Pons (tissue), 1 donor: ENCODE measurements at places on chromosomes 4 and X.

DNA sequence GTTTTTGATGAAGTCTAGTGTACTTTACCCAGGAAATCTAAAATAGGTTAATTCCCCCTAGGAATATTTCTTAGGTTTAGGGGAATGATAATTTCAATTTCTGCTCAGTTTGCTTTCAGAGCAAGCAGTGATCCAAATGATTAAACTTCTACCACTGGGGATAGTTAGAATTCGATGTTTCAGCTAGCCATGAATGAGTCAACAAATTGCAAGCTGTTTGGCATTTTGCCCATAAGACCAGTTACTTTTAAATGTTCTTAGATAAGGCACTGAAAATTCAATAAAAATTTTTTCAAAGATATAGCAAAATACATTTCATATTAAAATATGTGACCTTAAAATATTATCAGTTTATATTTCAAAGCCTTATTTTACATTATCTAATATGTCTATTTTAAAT is 993.6 kb downstream of the ARAP2 start:
- DNase-seq, result no peak

DNA sequence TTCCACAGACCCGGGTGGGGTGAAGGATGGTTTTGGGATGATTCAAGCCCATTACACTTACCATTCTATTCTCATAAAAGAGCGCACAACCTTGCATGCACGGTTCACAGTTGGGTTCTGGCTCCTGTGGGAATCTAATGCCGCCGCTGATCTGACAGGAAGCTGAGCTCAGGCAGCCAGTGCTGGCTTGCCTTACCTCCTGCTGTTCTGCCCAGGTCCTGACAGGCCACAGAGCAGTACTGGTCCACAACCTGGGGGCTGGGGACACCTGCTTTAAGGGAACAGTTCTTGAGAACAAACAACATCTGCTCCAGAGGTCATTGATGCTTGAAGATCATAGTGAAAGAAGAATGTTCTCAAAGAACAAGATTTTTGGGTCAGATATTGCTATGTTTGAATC is 8.0 kb upstream of the HS3ST1 start:
- DNase-seq, result no peak

GRCh38 chr4:97013711-97014110 is 1129.6 kb downstream of the STPG2 start:
- DNase-seq, result no peak

- no peak for DNase-seq
These were observed 34.1 kb upstream of the GAB1 start for GRCh38 chr4:143302536-143302935.

DNA sequence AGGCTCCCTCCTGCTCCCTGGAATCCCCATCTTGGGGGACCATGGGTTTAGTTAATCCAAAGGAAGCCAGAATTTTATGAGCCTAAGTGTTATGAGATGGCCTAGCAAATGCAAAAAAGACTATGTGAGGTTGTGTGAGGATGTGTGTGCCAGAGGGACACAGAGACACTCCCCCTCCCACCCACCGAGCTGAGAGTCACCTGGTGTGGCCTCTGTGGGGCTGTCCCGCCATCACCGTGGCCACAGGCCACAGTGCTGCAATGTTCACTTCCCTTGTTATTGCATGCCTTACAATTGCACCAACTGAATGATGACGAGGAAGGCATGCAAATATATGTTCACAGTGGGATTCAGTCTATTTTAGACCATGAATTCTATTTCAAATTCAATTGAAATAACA is 601 bp upstream of the FGFBP2 start:
- no peak for DNase-seq

DNA sequence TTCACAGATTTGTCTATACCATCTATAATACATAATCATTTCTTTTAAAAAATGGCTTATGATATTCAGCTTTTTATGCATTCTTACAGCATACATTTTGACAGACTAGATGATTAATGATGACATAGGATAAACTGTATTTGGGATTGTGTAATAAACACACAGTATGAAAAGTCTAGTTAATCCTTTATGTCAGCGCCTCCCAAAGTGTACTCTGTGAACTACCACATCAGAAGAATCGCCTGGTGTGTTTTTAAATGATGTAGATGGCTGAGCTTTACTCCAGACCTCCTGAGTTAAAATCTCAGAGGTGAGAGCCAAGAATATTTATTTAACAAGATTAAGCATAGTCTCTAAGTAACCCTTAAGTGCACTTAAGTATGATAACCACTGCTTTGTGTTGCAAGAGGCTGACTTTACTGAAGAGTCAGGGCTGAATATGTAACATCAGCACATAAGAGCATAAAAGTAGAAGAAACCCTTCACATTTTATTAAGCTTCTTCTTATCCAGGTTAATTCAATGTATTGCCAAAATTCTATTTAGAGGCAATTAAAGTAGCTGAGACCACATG is 104.2 kb downstream of the ANK2 start:
- no peak for DNase-seq

- DNase-seq, result no peak
These were observed 984.4 kb upstream of the PABPC4L start for GRCh38 chr4:135186002-135186401.

DNA sequence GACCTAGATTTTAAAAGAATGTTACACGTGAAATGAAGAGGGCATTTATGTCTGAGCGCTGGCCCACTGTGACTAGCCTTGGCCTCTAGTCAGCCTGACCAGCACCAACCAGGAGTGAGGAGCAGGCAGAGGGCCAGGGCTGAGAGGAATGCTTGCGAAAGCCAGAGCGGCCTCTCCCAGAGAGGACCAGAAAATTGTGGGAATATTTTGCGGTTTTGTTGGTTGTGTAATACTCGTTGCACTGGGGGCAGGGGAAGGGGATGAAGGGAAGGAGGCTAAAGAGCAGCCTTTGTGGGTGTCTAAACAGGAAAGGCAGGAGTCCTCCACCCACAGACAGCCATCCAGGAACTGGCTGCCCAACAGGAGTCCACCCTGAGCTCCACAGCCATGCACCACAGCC is 3.8 kb downstream of the GABRE start:
- DNase-seq, result no peak

- DNase-seq, result no peak
These were observed 26.2 kb downstream of the MTM1 start for GRCh38 chrX:150594584-150594983.

DNA sequence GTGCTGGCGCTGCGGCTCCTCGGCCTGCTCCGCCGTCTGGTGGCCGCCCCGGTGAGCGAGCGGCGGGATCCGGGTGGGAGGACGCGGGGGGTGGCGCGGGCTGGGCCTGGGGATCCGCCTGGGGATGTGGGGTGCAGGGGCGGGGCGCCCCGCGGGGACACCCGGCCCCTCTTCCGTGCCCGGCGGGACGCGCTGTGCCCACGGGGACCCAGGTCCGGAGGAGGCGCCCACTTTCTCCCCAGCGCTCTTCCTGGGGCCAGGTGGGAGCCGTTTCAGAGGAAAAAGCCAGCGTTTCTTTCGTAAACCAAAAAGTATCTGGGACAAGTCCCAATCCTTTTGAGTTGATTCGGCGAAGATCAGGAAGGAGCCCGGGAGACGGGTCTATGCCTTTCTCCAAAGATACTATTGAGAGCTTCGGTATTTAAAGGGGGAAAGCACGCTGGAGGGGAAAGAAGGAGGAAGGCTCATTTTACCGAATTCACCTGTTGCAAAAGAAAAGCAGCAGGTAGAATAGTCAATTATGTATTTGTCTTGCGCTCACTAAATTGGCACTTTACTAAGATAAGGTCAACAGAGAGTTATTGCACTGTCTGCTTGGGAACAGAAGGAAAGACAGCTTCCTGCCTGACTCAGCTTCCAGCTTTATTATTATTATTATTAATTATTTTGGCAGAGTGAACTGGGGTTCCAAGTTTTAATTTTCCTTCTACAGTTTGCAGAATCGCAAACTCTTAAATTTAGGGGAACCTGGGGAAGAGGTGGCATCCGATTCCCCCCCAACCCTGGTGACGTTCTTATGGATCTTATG is 81.5 kb upstream of the CD99 start:
- DNase-seq, result no peak

GRCh38 chr4:12778191-12778590 is 705.9 kb downstream of the RAB28 start:
- no peak for DNase-seq

DNA sequence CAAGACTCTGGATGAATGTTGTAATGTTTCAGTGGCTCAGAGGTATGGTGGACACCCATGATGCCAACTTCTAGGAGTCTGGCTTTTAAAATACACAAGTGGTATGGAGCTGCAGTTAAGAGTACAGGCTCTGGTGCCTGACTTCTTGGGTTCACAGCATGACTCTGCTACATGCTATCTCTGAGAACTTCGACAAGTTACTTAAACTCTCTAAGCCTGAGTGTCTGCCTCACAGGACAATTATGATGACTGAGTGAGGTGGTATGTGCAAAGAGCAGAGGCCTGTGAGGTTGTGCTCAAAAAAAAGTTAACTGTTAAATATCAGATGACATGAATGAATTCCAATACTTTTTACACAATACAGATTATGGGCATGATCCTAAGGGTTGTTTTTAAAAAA is 90.9 kb upstream of the SRD5A3 start:
- no peak for DNase-seq

GRCh38 chr4:66357316-66357715 is 687.0 kb upstream of the EPHA5 start:
- no peak for DNase-seq

- no peak for DNase-seq
These were observed 556.1 kb downstream of the IL1RAPL1 start for GRCh38 chrX:29143356-29143755.

DNA sequence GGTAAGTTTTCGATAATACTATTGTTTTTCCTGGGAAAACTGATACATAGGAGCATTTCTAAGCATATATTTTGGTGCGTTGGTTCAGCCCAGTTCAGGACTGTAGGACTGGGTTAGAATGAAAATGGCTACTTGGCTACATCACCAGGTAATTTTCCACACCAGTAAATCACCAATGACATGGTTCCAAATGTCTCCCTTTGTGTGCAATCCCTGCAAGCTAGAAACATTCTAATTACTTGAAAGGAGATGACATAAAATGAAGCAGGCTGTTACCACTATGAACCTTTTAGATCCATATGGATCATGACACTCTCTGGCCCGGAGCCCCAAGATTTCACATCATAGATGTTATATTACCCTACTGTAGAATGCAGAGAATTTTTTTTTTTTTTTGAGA is 577.4 kb upstream of the FTHL17 start:
- DNase-seq, result no peak

GRCh38 chrX:40952855-40953254 is 132.4 kb upstream of the USP9X start:
- DNase-seq, result no peak

DNA sequence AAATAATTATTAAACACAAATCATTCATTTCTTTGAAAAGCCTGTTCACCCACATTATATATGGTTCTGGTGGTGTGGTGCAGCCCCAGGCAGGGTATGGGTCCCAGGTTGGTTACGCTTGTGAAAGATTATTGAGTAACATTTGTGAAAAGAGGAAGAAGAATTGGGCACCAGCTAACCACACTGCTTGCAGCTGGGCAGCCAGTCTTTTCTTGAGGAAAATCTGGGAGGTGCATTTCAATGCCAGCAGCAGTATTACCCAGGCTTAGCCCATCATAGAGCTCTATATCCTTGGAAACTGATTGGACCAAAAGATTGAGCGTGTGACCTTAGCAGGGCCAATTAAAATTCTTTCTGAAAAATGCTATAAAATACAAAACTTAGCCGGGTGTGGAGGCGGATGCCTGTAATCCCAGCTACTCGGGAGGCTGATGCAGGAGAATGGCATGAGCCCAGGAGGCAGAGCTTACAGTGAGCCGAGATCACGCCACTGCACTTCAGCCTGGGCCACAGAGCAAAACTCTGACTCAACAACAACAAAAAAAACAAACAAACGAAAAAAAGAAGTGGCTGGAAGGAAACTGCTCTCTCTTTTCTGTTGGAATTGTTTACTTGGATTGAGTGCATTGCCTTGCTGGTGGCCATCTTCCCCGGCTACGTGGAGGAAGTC is 9.7 kb upstream of the PLAC8 start:
- peak; percentile 68 for DNase-seq

DNA sequence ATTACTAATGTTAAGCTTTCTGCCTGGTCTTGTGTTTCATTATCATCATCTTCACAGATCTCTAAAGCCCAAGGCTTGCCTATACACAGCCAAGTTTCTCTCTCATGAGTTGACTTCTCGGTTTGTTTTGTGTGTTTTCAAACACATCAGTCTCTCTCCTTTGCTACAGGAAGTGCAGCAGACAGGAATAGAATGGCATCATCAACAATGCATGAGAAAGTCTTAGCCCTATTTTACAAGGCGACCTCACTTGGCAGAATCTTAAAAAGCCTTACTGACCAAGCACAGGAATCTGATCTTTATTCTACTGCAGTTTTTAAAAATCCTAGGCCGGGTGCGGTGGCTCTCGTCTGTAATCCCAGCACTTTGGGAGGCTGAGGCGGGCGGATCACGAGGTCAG is 36.8 kb downstream of the CC2D2A start:
- DNase-seq, result no peak

GRCh38 chr4:172042714-172043114 is 229.5 kb downstream of the GALNTL6 start:
- DNase-seq, result no peak

DNA sequence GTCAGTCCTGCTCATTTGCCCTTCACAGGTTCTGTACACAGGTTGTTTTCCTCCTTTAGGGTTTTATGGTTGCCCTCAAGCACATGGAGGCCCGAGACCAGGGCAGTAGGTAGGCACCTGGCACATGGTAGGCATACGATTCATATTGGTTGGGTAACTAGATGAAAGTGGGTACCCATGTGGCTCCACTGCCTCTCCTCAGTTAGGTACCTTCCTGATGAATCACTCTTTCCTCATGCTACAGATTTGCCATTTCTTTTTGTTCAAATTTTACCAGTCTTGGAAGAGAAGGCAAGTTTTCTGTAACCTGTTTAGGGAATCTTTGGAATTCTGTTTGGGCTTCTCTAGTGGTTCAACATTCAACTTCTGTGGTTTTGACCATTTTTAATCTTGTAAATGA is 121.3 kb downstream of the FHIP1A start:
- no peak for DNase-seq

DNA sequence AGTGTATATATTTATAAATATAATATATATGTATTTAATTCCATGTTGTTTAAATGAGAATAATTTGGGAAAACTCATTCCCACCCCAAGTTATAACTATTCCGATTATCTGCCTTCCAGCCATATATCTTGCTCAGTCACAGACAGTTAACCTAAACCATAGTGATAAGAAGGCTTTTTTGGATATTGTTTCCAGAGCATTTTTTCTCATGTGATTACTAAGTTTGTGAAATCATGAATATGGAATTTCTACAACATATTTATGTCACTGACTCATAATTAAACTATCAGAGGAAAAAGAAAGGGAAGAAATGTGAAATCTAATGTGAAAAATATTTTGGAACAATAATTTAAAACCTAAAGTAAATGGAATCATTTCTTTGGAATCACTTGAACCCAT is 1163.5 kb upstream of the PABPC4L start:
- DNase-seq, result no peak

GRCh38 chr4:150769248-150769647 is 187.3 kb downstream of the MAB21L2 start:
- DNase-seq, result no peak

GRCh38 chr4:184481544-184481943 is 7.2 kb upstream of the IRF2 start:
- no peak for DNase-seq

GRCh38 chrX:140163371-140164159 is 198.2 kb upstream of the CXorf66 start:
- DNase-seq, result no peak
